ENCODE measurements at places on chromosomes 4 and X. TPM values are rescaled to one million over a fixed set of nuclear protein-coding genes. Genes with fewer than 3 reads are reported as not detected.

DNA sequence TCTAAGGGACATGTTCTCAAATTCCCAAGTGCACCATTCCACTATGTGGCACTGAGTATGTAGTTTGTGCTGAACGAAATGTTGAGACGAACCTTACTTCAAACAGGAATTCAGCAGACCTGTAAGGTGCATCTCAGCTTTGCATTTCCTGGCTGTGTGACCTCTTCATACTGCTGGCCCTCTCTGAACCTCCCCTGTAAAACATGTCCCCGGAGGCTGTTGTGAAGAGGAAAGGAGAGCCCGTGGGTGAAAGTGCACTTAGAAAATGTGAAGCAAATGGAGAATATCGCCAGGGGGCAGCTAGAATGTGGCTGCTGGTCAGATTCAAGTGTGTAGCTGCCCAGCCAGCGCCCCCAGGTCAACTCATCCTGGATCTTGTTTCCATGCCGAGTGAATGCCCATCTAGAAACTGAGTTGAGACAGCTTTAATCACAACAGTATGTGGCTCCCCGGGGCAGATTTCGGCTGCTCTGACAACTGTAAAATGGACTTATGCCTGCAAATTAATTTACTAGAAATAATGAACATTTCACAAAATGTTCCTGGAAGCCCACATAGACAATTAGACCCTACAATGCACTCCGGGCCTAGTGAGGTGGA, 263.3 kb downstream of the EVC2 start:
- DNase-seq = no peak

DNA sequence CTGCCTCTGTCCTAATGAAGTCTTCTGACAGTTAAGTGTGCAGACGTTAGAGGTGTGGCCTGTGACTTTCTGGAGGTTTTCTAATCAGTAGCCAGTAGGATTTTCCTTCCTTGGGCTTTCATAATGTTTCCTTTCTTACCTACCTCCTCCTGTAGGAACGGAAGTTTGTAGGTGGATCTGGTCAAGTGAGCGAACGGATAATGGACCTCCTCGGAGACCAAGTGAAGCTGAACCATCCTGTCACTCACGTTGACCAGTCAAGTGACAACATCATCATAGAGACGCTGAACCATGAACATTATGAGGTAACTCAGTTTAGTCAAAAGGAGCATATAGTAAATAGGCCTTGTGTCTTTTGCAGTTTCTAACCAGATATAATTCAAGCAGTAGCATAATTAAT, 75.0 kb downstream of the MAOA start:
- no peak for DNase-seq

DNA sequence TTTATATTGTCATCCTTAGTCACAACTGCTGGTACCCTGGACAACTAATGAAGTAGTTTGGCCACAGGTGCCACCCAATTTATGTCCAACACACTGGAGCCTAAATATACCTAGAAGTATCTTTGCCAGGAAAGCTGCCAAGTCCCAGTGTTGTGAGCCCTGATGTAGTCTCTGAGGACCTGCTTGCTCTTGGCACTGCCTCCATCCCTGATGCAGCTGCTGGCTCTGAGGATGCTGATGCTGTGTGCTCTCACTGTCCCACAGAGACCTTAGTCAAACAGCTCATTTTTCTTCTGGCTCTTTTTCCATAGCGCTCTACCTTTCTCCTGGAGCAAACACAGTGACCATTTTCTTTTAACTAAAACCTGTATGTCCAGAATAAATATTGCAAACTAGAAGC, 1535.4 kb upstream of the ADGRL3 start:
- no peak for DNase-seq

DNA sequence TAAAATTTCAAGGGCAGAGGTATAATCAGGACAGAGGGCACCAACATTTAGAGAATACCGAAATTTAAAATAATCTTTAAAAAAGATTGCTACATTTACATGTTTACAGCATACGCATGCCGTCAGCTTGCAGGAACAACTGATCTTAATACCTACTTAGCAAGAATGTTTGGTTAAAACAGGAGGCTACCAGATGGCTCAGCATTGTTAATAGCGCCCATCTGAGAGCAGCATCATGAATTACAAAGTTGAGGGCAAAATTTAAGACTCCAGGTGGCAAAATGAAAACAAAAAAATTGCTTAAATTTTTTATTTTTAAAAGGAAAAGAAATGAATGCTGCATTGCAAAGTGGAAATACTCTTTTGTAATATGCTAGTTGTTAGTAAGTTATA, 241.3 kb downstream of the C4orf33 start:
- DNase-seq = no peak

- DNase-seq = peak; percentile 36
Observed at GRCh38 chrX:110450050-110450449, 91.4 kb downstream of the RTL9 start.

GRCh38 chrX:148601034-148601433, 100.6 kb downstream of the AFF2 start:
- DNase-seq = no peak

DNA sequence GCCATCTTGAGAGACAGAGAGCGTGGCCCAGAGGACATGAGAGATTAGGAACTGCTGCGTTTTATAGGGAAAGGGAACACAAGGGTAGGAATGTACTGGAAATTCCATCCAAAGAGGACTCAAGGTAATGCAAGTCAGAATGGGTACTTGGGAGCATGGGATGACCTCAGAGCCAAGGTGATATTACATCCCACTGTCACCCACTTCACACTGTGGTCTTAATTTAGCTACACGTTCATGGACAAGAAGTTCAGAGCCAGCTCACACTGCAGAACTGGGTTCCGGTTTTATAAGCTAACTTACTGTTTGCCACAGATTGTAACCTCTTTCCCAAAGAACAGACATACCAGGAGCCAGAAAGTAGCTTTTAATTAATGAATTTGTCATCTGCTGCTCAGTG, 244.7 kb downstream of the CBR4 start:
- no peak for DNase-seq

- DNase-seq = no peak
Observed at GRCh38 chrX:54048412-54048811, 4.1 kb upstream of the PHF8 start.

DNA sequence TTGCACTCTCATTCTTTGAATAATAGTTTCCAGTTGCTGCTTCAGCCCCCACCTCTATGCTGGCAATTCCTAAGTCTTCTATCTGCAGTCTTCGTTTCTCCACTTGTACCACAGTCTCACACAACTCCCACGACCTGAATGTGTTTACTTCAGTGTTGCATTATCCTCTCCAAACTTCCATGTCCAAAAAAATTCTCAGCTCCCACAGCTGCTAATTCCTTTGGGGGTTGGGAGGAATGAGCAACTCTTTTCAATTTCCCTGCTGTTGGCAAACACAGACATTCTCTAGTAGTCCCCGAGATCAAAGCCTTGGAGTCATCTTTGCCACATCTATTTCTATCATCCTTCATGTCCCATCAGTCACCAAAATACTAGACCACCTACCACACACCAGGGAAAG, 14.4 kb upstream of the CDS1 start:
- no peak for DNase-seq

DNA sequence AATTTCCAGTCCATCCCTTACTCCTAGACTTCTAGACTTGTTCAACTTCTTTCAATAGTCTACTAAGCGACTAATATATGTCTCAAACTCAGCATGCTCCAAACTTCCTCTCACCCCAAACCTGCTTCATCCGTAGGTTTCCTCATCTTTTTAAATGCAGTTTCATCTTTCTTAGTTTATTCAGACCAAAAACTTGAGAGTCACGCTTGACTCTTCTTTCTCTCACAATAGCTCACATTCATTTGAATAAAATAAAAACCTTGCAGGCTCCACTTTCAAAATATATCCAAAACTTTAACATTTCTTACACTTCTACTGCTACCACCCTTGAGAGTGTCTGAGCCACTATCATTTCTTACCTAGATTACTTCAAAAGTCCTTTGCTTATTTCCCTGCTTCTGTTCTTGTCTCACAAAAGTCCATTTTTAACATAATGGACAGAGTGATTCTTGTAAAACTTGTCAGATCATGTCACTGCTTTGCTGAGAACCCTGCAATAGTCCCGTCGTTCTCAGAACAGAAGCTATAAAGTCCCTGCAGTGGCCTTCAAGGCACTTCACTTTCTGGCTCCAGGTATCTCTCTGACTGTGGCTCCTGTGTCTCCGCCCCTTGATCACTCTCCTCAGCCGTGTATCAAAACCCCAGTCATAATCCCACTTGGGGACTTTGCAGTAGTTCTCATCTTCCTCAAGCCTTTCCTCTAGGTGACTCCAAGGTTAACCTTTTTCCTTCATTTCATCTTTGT, 167.6 kb downstream of the ARHGAP24 start:
- DNase-seq = no peak

DNA sequence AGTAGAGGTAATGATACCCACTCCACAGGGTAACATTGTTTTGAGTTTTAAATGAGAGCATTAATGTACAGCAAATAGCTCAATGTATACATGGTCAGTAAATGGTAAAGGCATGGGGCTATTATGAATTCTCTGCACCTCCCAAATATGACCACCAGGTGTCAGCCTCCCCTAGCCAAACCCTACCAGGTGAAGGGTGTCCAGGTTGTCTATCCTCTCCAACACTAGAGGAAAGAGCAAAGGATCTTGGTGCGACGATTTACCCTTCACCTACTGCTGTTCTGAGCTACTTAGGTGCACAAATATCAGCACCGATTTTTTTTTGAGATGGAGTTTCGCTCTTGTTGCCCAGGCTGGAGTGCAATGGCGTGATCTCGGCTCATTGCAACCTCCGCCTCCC, 26.5 kb upstream of the XIAP start:
- peak; percentile 70 for DNase-seq

GRCh38 chr4:56130606-56131155, 181.9 kb downstream of the CEP135 start:
- DNase-seq = no peak

GRCh38 chr4:185672618-185673017, 137.3 kb upstream of the PDLIM3 start:
- DNase-seq = no peak

GRCh38 chr4:153451911-153452657, 14.1 kb upstream of the TMEM131L start:
- no peak for DNase-seq

DNA sequence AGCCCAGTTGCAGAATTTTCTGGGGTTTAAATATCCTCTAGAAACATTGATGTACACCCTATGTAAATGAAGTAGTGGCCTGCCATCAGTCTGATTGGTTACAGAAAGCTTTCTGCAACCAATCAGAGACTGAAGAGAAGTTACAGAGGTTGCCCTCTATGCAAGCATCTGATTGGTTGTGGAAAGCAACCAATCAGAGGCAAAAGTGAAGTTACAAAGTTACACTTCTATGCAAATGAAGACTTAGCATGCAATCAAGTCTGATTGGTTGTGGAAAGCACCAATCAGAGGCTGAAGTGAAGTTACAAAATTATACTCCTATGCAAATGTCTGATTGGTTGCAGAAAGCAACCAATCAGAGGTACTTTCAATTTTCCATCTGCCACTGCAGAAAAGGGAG, 51.9 kb upstream of the USP9X start:
- no peak for DNase-seq

- no peak for DNase-seq
Observed at GRCh38 chr4:110639207-110640090, 16.6 kb upstream of the PITX2 start.

- no peak for DNase-seq
Observed at GRCh38 chr4:5700459-5700858, 7.9 kb downstream of the EVC2 start.

DNA sequence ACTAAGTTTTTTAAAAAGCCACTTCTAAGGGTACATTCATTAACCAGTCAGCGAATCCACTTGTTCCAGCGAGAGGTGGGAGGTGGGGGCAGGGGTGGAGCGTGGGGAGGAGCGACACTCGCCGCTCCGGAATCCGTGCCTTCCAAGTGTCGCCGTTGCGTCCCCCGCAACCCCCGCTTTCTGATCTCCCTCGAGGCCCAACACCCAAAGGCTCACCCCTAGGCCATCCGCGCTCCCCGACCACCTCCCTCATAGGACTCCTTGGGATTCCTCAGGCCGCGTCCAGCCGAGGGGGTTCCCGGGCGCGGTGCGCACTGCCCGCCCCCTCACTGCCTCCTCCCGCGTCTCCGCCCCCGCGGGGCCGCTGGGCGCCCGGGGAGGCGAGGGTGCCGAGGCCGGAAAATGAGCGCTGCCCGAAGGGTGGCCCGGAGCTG, 108.1 kb upstream of the STOX2 start:
- DNase-seq = no peak

DNA sequence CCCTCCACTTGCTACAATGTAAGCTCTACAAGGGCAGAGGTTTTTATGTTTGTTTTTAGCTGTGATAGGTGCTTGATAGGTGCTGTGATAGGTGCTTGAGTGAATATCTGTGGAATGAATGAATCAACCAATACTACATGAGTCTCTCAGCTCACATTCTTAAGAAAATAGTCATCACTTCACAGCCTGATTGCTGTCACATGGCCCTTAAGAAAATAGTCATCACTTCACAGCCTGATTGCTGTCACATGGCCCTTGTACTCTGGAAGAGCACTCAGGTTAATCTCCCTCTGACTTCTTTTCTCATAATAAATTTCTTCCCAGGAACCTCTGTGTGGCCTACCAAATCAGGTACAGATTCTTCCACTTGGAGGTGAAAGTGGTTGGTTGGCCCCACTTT, 335.2 kb downstream of the TENM3 start:
- DNase-seq = no peak

- no peak for DNase-seq
Observed at GRCh38 chr4:180794333-180794732, 1448.9 kb upstream of the TENM3 start.

DNA sequence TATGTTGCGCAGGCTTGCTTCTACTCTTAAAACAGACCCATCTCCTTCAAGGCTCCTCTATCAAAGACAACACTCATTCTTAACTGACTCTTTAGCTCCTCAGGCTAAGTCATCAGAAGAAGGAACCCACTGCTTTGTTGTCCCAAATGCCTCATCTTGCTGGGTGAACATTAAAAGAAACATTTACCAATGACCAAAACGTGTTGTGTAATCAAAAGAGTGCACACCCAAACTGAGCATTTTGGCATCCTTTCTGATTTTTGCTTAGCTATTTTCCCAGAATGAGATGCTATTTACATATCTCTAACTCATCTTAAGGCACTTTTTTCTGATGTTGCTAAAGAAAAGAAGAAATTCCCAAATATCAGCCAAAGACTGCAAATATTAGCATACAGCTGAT, 131.7 kb upstream of the VCX3A start:
- DNase-seq = no peak

CC2D2A gene
- total RNA-seq = not detected

NCAPG gene
- 0.44 TPM for total RNA-seq

GYPA gene
- total RNA-seq = not detected

TLR3 gene
- 0.10 TPM for total RNA-seq

PLK4 gene
- 2.8 TPM for total RNA-seq

ENOX2 gene
- 18.8 TPM for total RNA-seq

RP2 gene
- total RNA-seq = 14.5 TPM

PDZD4 gene
- total RNA-seq = not detected

MAGEB17 gene
- total RNA-seq = not detected

FDCSP gene
- not detected for total RNA-seq

SMR3A gene
- not detected for total RNA-seq

GPR119 gene
- total RNA-seq = not detected

GAGE12E gene
- not detected for total RNA-seq

ERVMER34-1 gene
- not detected for total RNA-seq

DGAT2L6 gene
- total RNA-seq = not detected

All from B cell (primary cell).